Activated CD4-positive, CD25-positive, alpha-beta regulatory T cell treated with anti-CD3 and anti-CD28 coated beads, Interleukin-2, amount 50 U/mL, for 72 hours (primary cell): ENCODE measurements at places on chromosomes 6 and 20.

- DNase-seq: no peak
These were observed 3.6 kb upstream of the BPIFB1 start for GRCh38 chr20:33279261-33279910.

DNA sequence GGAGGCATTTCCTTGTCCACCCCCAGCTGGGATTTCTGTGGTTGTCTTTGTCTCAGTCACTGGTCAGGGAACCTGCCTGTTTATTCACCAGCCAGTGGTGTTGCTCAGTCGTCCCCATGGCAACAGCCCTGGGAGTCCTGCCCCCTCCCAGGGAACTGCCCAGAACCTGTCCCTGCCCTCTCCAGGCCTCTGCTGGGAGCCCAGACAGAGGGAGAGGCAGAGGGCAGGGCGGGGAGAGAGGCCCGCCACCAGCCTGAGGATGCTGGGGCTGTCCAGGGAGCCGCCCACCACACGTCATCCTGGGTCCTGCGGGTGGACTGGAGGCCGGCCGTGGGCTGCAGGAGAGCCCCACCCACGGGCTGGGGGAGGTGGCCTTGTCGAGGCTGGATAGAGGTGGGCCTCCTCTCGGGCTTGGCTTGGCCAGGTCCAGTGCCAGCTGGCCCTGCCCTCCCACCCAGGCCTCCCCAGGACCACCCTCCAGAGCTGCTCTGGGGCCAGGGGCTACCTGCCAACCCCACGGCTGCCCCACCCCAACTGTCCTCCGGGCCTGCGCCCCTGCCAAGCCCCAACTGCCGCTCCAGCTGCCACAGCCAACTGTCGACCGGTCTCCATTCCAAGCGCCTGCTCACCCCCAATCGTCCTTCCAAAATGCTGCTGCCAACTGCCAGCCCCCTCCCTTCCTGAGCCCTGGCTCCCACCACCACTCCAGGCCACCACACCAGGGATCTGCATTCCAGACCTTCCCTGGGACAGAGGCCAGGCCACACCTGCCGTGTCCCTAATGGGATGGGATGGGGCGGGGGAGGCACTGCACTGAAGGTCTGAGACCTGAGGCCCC is 4.2 kb upstream of the ZBTB46 start:
- no peak for DNase-seq

- no peak for DNase-seq
These were observed 17.3 kb upstream of the MICA start for GRCh38 chr6:31386099-31386498.

DNA sequence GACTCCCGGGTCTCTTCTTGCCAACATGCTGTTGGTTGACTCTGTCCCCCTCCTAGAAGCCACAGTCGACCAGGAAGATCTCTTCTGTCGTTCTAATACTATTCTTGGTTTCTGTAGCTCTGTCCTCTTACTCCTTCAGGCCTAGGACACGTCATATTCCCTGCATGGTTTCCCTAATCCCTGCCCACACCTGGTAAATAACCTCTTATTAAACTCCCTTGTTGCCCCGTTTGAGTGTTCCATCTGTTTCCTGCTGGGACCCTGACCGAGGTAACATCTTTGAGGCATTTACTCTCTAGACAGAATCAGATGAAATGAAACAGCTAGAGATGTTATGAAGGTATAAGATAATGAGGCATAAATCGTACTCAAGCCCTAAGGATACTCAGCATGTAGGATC is 68.1 kb downstream of the PLCB4 start:
- DNase-seq: no peak

- no peak for DNase-seq
These were observed 42.0 kb downstream of the PRL start for GRCh38 chr6:22254886-22255285.

- no peak for DNase-seq
These were observed 88.9 kb upstream of the NT5E start for GRCh38 chr6:85360794-85361642.

GRCh38 chr20:40464731-40465208 is 224.3 kb downstream of the MAFB start:
- no peak for DNase-seq

GRCh38 chr6:53922539-53922981 is 127.8 kb downstream of the LRRC1 start:
- DNase-seq: no peak

- DNase-seq: no peak
These were observed 4.1 kb upstream of the AIF1 start for GRCh38 chr6:31610968-31611367.

- no peak for DNase-seq
These were observed 68.2 kb upstream of the TNFAIP3 start for GRCh38 chr6:137798846-137799245.

GRCh38 chr6:45001663-45002062 is 326.5 kb upstream of the RUNX2 start:
- DNase-seq: no peak

DNA sequence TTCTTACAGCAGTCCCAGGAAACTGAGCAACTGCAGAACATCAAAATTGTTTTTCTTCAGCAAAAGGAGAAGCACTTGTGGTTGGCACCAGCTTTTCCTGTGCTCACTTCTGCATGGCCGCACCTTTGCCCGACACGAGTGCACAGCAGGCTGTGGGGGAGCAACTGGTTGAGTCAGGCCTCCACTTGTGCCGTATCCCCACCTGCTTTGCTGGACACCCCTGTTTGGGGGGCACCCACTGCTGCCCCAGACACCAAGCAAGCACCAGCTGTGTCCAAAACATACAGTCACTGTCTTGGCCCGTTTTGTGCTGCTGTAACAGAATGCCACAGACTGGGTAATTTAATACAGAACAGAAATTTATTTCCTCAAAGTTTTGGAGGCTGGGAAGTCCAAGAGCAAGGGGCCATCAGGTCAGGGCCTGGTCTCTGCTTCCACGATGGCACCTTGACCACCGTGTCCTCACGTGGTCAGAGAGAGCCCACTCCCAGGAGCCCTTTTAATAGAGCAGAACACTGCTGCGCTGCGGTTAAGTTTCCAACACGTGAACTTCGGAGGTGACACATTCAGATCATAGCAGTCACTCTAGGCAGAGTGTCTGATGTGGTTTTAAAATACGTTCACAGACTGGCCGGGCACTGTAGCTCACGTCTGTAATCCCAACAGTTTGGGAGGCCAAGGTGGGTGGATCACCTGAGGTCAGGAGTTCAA is 8.7 kb upstream of the GMEB2 start:
- peak; percentile 59 for DNase-seq

GRCh38 chr20:53055367-53056067 is 83.4 kb downstream of the TSHZ2 start:
- DNase-seq: no peak

DNA sequence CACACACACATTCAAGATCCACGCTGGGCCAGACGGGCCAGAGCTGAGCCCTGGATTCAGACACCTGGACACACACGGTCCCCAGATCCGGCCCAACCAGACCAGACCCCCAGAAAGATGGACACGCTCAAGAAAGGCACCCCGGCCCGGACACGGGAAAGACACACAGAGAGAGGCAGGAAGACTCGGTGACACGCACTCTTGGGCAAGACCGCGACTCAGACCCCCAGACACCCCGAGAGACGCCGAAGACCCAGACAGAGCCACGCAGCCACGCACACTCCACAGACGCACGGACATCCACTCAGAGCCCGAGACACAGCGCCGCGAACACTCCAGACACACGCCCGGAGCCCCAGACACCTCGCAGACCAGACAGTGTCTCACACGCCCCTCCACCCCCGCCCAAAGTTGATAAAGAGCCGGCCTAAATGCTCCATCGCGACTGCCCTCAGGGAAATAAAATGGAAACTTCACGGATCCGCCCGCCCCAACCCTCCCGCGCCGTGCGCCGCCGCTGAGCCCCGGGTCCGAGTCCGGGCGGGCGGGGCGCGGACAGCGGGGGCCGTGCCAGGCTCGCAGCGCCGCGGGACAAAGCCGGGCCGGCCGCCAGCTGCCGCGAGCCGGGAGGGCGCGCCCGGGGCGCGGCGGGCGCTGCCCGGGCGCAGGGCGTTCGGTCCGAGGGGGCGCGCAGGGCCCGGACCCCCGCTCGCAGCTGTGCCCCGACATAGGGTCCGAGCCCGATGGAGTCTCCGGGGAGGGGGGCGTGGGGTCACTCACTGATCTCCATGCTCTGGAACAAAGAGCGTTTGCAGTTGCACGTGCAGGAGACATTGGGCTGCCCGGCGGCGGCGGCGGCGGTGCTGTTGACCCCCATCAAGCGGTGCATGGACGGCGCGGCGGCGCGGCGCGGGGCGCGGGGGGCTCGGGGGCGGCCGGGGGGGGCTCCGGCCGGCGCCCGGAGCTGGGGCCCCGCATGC is 831 bp downstream of the PMEPA1 start:
- no peak for DNase-seq

- no peak for DNase-seq
These were observed 125.8 kb upstream of the NXT1 start for GRCh38 chr20:23224806-23225205.

- DNase-seq: no peak
These were observed 45.1 kb downstream of the KIAA0319 start for GRCh38 chr6:24600903-24601302.

GRCh38 chr6:6930223-6930880 is 177.4 kb upstream of the RREB1 start:
- no peak for DNase-seq

DNA sequence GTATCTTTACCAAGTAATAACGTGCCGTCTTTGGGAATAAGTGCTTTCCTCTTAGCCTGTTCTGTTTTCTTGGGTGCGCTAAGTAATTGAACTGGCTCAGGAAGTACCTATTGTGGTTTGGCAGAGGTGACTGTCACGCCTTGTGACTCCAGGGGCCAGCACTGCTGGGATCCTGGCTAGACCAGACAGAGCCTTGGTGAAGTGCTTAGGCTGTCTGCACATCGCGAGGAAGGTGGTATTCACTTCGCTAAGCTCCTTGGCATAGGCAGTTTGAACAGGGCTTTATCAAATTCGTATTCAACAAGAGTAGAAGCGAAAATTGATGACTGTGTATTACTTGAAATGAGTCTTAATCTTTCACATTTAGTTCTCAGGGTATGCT is 17.6 kb downstream of the PRDM1 start:
- no peak for DNase-seq

DNA sequence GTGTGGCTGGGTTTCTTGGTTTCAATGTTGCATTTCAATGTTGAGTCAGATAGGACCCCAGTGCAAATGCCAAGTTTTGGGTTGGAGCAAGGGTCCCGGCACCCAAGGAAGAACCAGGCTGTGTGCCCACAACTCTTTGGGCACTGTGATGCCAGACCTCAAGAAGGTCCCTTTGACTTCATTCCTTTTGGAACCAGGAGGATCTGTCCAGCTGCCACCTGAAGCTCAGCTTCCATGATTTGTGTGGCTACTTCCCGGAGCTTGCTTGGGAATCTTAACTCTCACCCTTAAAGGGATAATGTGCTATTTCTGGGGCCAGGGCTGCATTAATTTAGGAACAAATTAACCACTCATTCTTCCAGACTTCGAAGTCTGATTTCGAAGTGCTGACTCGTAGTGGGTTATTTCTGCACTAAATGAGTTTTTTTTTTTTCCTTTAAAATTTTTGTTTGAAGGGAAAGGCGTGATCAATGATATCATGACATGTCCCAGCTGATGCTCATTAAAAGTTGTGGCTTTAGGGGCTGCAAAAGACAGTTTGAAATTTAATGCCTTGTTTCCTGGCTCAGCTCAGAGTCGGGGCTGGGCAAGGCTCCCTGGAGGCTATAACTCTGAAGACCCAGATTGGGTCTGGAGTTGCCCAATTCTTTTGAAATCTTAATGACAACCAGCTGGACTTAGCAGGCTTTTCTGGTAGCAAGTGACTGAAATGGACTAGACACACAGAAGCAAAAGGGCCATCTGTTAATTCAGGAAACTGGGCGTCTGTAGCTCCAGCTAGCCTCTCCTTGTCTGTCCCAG is 24.0 kb upstream of the PHACTR3 start:
- DNase-seq: no peak

- DNase-seq: no peak
These were observed 39.8 kb upstream of the CST7 start for GRCh38 chr20:24909086-24909780.

- DNase-seq: no peak
These were observed 23.7 kb downstream of the TOMM34 start for GRCh38 chr20:44936510-44936909.

DNA sequence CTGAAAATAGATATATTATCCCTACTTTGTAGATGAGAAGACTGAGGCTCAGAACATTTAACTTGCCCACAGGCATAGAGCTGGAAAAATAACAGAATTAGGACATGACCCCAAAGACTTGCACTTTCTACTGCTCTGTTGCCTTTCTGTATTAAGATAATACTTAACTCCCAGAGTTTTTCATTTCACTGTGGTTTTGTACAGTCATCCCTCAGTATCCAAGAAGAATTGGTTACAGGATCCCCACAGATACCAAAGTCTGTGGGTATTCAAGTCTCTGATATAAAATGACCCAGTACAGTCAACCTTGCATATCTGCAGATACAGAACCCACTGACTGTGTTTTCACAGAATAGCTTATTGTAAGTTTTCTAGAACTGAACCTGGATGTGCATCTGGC is 16.8 kb downstream of the MRS2 start:
- no peak for DNase-seq

GRCh38 chr6:103107985-103108384 is 1714.5 kb downstream of the GRIK2 start:
- DNase-seq: no peak

DNA sequence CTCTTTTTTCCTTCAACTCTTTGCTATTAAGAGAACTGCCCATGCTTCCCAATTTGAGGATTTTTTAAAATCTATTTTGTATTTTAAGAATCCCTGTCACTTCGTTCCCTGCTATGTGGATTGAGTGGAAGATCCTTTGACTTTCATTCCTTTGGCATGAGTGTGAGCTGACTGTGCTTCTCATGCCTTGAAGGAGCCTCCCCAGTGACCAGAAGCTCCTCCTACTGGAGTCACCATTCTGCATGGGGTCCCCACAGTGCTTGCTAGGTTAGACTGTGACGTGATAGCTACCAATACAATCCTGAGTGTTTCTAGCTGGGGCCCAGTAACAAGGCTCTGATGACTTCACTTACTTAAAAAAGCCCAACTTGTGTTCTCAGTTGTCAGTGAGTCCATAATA is 104.4 kb upstream of the LAMP5 start:
- no peak for DNase-seq

DNA sequence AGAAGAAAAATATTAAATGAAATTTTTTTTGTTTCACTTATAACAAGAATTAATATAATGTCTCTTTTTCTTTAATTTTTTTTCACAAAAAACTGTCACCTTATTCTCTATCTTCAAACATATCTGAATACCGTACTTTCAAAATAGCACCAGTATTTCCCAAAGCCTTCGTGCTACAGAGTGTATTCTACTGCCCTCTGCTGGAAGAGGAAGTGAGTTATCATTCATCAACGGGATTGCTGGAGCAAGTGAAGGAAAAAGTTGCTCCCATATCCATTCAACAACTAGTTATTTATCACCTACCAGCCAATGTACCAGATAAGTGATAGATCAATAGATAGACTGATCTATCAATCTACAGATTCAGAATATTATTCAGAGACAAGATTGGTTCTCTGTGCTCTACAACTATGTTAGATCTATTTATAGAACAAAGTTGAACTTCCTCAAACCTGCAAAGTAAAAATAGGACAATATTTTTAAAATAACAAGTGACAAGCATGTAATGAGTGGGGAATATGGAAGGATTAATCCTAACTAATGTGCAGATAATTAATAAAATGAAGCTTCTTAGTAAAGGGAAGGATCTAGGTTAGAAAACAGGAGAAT is 26.7 kb upstream of the TFAP2B start:
- no peak for DNase-seq

GRCh38 chr6:41715795-41716515 is 19.5 kb downstream of the TFEB start:
- DNase-seq: no peak

GRCh38 chr6:52365866-52366540 is 4.1 kb downstream of the PAQR8 start:
- DNase-seq: no peak

- no peak for DNase-seq
These were observed 427.4 kb upstream of the JAG1 start for GRCh38 chr20:11101243-11101642.
